Chondrocyte (in vitro differentiated cells): ENCODE measurements at places on chromosomes 3 and 15.

GRCh38 chr15:101177866-101178265, 74.0 kb downstream of the CHSY1 start:
- no peak overlapping the region for H3K4me3 ChIP-seq
- no peaks in the 10 kb centered on the region for H3K27me3 ChIP-seq
- DNase-seq = no peak
- H3K36me3 ChIP-seq = peaks cover 39% of the 10 kb centered on the region
- H3K27ac ChIP-seq = peak overlapping the region; percentile 41
- peaks cover 29% of the 10 kb centered on the region for H3K4me1 ChIP-seq

DNA sequence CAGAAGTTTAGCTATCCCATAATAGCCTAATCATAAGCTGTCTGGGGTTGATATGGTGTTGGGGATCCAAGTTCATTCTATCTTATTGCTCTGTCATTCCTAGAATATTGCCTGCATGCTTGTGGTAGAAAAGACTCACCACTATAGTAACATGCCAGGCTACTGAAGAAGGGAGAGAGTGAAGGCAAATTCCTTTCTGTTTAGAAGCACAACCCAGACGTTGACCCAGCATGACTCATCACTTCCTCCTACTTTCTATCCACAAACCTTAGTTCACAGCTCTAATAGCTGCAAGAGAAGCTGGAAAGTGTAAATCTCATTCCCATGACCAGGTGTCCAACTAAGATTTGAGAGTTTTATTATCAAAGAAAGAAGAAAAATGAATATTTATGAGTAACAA, 57.8 kb upstream of the NMD3 start:
- peak overlapping the region; percentile 49 for H3K27ac ChIP-seq
- no peaks in the 10 kb centered on the region for H3K27me3 ChIP-seq
- peaks cover 2% of the 10 kb centered on the region for H3K4me1 ChIP-seq
- DNase-seq = no peak
- H3K4me3 ChIP-seq = no peak overlapping the region

- no peak for DNase-seq
- H3K36me3 ChIP-seq = peaks cover 3% of the 10 kb centered on the region
- H3K4me1 ChIP-seq = no peaks in the 10 kb centered on the region
- no peak overlapping the region for H3K27ac ChIP-seq
These were observed 21.2 kb downstream of the RBP1 start for GRCh38 chr3:139518306-139518705.

- H3K27me3 ChIP-seq = peaks cover 14% of the 10 kb centered on the region
- peak overlapping the region; percentile 62 for H3K27ac ChIP-seq
- DNase-seq = no peak
- peaks cover 11% of the 10 kb centered on the region for H3K4me1 ChIP-seq
These were observed 159.0 kb upstream of the CHRNA7 start for GRCh38 chr15:31871166-31871886.

DNA sequence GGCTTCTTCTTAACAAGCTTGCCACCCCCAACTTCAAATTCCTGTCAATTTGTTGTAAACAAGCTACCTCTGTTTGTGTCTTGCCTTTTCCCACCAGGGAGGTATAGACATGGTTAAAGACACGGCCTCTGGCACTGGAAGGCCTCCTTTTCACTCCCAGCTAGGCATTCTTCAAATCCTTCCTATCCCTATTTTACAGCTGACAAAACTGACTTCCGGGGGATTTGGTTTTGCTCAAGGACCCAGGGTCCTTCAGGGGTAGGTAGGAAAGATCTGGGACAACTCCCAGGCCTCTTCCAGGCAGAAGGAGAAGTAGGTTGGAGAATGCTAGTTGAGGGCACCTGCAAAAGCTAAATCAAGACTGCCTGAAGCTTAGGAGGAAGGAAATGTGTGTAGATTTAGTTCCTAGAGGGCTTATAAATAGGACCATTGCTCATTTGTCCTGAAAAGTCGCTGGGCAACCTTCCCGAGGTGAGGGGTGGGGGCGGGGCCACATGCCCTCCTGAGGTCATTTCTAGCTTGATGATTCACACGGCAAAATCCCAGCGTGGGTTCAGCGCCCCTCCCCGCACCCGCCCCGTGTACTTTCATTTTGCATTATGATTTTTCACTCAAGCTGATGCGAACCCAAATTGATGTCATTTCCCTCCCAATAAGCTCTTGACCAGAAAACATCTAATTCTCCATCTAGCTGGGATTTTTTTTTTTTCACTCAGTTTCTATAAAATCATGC, 365.5 kb downstream of the SHQ1 start:
- H3K27ac ChIP-seq = peak overlapping the region; percentile 85
- no peak for DNase-seq
- H3K4me1 ChIP-seq = peaks cover 37% of the 10 kb centered on the region
- H3K36me3 ChIP-seq = no peaks in the 10 kb centered on the region
- H3K27me3 ChIP-seq = no peaks in the 10 kb centered on the region
- peak overlapping the region; percentile 54 for H3K4me3 ChIP-seq

DNA sequence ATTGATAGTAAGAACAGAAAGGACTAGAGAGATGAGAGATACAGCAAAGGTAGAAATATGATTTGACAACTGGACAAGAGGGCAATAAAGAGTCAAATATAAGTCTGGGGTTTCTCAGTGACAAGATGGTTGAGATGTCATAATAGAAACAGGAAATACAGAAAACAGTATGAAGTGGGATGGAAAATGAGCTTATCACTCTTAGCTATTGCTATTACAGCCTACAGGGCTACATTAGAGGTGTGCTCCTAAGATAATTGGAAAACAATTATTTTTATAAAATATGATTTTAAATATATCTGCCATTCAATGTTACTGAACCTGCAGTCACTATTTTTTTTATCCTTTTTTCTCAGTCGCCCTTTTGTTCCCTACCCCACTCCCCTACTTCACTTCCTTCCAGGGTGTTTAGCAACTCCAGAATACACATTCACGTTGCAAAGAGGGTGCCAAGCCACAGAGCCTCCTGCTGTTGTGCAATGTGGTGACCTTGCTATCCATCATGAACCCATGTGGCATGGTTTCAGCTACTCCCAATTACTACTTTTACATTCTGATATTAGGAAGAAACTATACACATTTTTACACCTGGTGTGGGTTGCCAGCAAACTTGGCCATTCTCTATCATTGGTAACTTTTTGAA, 6.0 kb downstream of the NRG4 start:
- DNase-seq = no peak
- H3K4me3 ChIP-seq = no peak overlapping the region
- no peaks in the 10 kb centered on the region for H3K36me3 ChIP-seq
- peaks cover 37% of the 10 kb centered on the region for H3K27me3 ChIP-seq
- no peak overlapping the region for H3K27ac ChIP-seq
- no peaks in the 10 kb centered on the region for H3K4me1 ChIP-seq

DNA sequence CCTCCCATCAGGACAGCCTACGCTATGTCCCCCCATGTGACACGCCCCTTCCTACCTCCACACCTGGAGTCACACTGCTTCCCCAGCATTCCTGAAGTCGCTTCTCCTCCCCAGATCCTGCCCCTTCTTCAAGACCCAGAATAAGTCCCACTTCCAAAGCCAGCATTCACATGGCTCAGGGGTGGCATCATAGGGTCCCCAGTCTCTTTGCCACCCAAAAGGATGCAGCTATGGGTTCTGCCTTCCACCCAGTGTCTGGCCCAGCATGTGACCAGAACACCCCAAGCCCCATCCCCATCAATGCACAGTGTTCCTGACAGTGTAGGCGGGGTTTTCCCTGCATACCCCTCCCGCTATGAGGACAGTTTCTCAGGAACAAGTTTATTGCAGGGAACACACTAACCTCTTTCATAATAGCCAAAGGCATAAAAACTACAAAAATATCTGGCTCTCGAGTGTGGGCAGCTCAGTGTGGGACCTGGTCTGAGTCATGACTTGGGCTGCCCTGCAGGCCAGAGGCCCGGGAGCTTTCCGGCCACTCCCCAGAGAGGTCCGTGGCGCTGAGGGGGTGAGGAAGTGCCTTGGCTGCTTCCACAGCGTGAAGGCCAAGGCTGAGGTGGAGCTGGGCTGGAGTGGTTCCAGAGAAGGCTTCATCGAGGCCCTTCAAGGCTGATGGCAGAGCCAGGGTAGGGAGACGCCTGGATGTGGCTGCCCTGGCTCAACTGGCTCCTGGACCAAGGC, 5.8 kb downstream of the ISLR start:
- peaks cover 6% of the 10 kb centered on the region for H3K36me3 ChIP-seq
- peak overlapping the region; percentile 92 for H3K27ac ChIP-seq
- H3K4me1 ChIP-seq = peaks cover 69% of the 10 kb centered on the region
- H3K27me3 ChIP-seq = no peaks in the 10 kb centered on the region
- peak; percentile 96 for DNase-seq
- H3K4me3 ChIP-seq = peak overlapping the region; percentile 58

DNA sequence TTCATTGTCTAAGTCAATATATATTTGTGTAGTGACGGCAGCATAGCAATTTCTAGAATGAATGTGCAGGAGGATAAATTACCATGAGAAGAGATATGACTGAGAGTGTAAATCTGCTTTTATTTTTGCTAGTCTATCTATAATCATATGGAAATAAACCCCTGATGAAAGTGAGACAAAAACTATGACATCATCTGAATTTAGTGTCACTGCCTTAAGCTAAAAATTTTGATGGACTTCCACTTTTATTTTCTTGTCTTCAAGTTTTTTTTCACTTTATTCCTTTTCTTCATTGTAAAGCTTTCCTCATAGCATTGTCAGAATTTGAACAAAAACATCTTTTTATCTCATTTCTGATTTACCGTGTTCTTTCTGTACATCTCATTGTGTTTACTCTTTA, 242.0 kb downstream of the CHST2 start:
- peaks cover 2% of the 10 kb centered on the region for H3K36me3 ChIP-seq
- H3K4me1 ChIP-seq = peaks cover 15% of the 10 kb centered on the region
- DNase-seq = no peak
- no peaks in the 10 kb centered on the region for H3K27me3 ChIP-seq
- no peak overlapping the region for H3K27ac ChIP-seq

- H3K36me3 ChIP-seq = no peaks in the 10 kb centered on the region
- H3K4me1 ChIP-seq = peaks cover 23% of the 10 kb centered on the region
- DNase-seq = no peak
- no peak overlapping the region for H3K4me3 ChIP-seq
- H3K27ac ChIP-seq = peak overlapping the region; percentile 49
- H3K27me3 ChIP-seq = no peaks in the 10 kb centered on the region
These were observed 77.1 kb downstream of the SLC25A26 start for GRCh38 chr3:66297900-66298299.

DNA sequence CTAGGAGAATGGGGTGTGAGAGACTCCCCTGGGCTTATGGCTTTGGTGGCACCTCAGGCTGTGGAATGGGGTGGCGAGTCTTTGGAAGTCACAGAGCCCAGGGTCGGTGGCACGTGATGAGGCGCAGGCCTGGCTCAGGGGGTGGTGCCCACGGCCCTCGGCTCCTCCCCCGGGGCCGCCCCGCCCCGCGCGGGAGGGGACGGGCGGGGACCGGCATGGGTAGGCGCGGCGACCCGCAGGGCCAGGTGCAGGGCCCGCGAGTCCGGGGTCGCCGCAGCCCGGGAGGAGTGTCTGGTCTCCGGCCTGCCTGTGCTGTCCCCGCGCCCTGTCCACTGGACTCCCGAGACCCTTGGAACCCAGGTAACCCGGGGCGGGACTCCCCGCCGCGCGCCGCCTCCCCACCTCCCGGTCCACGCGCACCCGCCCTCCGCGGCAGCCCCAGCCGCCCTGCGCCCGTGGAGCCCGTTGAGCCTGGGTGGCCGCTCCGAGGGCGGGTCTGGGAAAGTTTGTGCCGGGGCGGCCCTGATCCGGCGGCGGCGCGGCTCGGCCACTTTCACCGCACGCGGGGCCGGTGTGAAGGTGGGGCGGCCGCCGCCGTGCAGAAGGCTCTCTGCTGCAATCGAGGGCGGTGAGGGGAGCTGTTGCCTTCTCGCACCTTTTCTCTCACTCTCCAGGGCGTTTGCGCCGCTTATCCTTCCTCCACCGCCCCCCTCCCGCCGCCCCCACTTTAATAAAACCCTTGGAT, at the start of gene PAQR5:
Gene PAQR5, plus strand, starts transcription at position 216 of the 745 bp plus-strand sequence. CDS start 61,169 bp downstream, outside the sequence.
- peaks cover 22% of the 10 kb centered on the region for H3K27me3 ChIP-seq
- H3K4me3 ChIP-seq = peak within 1 kb of the TSS; percentile 62
- peaks cover 4% of the 10 kb centered on the region for H3K4me1 ChIP-seq
- no peaks in the 10 kb centered on the region for H3K36me3 ChIP-seq
